ENCODE measurements at places on chromosomes 13 and 19. TPM values are rescaled to one million over a fixed set of nuclear protein-coding genes. Genes with fewer than 3 reads are reported as not detected.

ANGPTL8 gene
- not detected for total RNA-seq

TEKTIP1 gene
- not detected for total RNA-seq

- no peak for DNase-seq
Observed at GRCh38 chr13:97468331-97468730, 34.4 kb downstream of the RAP2A start.

DNA sequence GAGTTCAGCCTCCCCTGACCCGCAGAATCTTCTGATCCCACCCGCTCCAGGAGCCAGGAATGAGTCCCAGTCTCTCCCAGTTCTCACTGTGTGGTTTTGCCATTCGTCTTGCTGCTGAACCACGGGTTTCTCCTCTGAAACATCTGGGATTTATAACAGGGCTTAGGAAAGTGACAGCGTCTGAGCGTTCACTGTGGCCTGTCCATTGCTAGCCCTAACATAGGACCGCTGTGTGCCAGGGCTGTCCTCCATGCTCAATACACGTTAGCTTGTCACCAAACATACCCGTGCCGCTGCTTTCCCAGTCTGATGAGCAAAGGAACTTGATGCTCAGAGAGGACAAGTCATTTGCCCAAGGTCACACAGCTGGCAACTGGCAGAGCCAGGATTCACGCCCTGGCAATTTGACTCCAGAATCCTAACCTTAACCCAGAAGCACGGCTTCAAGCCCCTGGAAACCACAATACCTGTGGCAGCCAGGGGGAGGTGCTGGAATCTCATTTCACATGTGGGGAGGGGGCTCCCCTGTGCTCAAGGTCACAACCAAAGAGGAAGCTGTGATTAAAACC, 1.1 kb upstream of the APOE start:
- no peak for DNase-seq

DNA sequence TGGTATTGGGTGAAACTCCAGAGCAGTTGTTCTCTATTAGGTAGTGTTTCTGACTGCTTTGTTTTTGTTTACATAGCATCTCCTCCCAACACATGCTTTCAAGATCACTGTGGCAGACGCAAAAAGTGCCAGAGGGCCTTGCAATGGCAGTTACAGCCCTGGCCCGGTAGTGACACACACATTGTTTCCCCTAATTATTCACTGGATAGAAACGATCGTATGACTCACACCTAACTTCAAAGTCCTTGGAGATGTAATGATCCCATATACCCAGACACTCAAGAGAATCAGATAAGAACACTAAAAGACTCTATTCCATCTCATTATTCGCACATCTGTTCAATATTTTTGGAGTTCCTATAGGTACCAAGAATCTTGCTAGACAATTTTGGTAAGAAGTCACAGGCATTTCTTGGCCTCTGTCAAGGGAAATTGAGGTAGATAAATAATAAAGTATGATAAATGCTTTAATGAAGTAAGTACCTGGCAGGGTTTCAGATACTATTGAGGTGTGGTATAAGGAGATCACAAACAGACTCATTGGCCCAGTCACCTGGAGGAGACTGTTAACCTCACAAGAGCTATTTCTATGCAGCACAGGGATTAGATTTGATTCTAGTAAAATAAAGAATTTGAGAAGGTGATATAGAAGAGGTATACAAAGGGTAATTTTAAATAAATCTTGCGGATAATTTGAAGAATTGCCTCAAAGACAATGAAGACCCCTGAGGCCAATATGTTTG, 485.3 kb downstream of the SLITRK6 start:
- DNase-seq = no peak

GRCh38 chr13:25722893-25723292, 328.9 kb downstream of the SHISA2 start:
- DNase-seq = no peak

- DNase-seq = no peak
Observed at GRCh38 chr13:109694972-109695371, 91.4 kb downstream of the IRS2 start.

- DNase-seq = no peak
Observed at GRCh38 chr13:102538938-102539337, 57.8 kb upstream of the TPP2 start.

GRCh38 chr13:91295712-91296410, 51.6 kb upstream of the MIR17HG start:
- DNase-seq = no peak

GRCh38 chr19:46022431-46023310, at the start of gene PGLYRP1:
Gene PGLYRP1 (minus strand): TSS chr19:46023053. CDS start chr19:46023021, 32 bp downstream.
- DNase-seq = no peak

GRCh38 chr13:98591721-98592361, 14.9 kb upstream of the STK24 start:
- no peak for DNase-seq

GRCh38 chr19:40604647-40605215, 3.6 kb downstream of the LTBP4 start:
- no peak for DNase-seq

DNA sequence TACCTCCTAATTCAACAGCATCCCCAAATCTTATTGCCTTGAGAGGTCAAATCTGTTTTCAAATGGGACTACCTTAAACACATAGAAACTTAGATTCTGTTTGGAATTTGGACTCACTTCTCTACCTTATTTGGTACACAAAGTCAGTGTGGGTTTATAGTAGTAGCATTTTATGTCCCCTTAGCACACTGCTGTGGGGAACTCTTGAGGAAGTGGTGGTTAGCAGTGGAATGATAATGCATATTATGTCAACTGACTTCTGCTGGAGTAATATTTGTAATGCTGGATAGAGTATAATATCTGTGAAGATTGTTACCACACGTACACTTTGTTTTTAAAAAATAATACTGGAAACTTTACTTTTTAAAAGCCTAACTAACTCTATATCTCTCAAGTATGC, 386.3 kb downstream of the NDFIP2 start:
- DNase-seq = no peak

DNA sequence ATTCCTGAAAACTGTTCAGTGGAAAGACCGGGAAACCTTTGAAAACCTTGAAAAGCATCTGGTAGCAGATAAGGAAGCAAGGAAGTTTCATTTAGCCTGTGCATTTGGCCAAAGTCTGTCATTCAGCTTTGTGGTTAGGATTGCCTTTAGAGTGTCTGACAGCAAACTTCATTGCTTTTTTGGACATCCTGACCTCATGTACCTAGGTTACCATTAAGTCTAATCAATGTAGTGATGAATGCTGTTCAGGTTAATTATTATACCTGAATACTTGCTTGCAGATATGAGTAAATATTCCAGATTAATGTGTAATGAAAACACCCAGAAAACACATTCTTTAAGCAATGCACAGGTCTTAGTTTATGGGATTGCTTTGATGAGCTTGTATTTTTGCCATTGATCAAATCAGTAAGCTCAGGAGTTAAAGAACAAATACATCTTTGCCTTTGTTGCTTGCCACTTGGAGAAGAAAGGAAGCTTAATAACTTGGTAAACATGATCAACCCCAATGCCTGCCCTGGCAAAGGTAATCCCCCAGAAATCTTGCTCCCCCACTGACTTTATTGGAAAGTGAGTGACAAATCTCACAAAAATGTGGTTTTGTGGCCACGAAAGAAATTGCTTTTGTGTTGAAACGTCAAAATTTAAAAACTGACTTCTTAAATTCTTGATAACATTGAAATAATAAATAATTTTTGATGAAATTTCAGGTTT, 87.4 kb downstream of the SLC15A1 start:
- no peak for DNase-seq

- DNase-seq = no peak
Observed at GRCh38 chr19:8237026-8237425, 27.9 kb downstream of the CERS4 start.

DNA sequence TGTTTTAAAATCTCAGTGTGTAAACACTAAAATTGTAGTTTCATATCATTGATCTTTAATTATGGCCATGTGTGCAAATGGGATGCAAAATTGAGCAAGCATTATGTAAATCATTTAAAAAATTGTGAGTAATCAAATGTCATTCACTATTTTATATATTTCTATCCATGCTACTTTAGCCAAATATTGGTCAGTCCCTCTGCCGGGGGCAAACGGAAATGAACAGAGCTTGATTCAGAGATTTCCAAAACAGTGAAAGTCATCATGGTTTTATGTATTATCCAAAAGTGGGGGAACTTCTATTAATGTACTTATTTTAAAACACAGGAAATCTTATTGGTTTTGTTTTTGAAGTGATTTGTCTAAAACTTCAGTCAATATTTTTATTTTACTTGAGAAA, 219.1 kb downstream of the IRS2 start:
- DNase-seq = no peak

DNA sequence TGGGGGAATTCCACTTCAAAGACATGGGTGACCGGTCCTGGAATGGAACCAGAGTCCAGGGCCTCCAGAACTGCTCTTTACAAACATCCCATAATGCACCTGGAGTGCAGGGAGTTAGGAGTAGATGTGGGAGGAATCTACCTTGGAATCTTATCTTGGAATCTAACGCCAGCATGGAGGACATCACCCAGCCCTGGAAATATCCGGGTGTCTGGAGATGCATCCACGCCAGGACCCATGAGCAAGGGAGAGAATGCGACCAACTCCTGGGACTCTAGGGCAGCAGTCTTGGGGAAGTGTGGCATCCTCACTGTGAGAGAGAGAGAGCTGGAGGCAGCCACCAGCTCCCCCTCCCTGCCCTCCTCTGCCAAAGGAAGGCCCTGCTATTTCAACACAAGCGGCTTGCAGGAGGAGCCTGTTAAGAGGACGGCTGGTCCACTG, 211.8 kb downstream of the UQCRFS1 start:
- no peak for DNase-seq

DNA sequence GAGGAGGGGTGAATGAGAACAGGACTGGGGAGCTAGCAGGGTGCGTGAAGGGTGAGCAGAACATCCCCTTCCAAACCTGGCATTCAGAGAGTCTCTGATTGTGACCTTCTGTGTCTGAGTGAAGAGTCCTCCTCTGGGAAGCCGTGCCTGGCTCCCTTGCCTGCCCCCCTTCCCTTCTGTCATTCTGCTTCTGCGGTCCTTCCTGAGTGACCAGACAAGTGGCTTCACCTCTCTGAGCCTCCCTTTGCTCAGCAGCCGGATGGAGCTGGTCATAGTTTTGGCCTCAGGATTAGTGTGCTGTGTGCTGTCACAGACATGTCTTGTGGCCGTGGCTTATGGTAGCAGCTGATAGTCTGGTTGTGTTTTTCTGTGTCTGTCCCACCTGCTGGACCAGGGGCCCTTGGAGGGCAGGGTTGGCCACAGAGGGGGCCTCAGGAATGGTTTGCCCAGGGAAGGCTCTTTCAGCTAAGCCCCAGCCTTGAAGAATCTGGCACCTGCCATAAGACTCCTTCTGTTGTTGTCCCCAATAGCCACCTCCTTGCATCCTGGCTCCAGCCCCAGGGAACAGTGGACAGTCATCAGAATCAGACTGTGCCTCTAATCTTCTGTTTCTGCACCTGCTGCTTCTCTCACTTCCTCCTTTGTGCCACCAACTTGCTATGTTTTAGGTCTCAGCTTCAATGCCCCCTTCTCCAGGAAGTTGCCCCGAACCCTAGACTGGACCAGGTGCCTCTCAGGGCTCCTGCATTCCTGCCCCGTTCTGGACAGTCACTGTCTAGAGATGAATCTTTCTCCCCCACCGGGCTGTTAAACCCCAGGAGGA, 5.9 kb downstream of the CLPTM1 start:
- no peak for DNase-seq

All from esophagus muscularis mucosa (tissue), 4 donors.